Activated naive CD8-positive, alpha-beta T cell treated with anti-CD3 and anti-CD28 coated beads for 36 hours (primary cell): ENCODE measurements at places on chromosomes 7 and 10. TPM values are rescaled to one million over a fixed set of nuclear protein-coding genes. Genes with fewer than 3 reads are reported as not detected.

CAMK1D gene
- 15.4 TPM for total RNA-seq

RAMP3 gene
- not detected for total RNA-seq

ANLN gene
- 44.6 TPM for total RNA-seq

C7orf33 gene
- total RNA-seq = not detected

COL28A1 gene
- total RNA-seq = not detected

EBLN1 gene
- total RNA-seq = not detected

MUC3A gene
- not detected for total RNA-seq

CLDN3 gene
- total RNA-seq = not detected

CYCS gene
- 393 TPM for total RNA-seq

DNAJC1 gene
- 26.9 TPM for total RNA-seq
